Motor neuron (in vitro differentiated cells): ENCODE measurements at places on chromosomes 12 and 14.

- peak; percentile 49 for ATAC-seq
Measured at GRCh38 chr14:50964683-50965390, 20.6 kb upstream of the PYGL start.

DNA sequence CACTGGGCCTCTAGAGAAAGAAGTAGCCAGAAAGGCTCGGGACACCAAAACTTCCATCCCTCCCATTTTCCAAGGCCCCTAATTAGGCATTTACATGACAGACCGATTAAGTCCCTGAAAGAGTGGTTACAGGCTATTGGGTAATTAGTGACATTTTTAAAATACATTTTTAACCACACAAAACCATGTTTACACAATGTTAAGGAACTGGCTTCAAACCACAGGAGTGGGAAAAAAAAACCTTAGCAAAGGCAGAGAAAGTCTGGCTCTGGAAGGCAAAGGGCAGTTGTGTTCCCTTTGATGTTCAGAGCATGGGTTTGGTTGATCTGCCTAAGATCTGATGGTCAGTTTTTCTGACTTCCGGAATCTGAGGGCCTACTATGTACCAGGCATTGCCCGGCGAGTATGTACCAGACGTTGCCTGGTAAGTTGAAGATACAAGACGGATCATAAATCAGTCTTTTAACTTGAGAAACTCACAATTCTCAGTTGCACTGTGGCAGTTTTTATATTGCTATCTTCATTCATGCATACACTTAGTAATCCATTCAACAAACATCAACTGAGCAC, 576.5 kb downstream of the MED13L start:
- no peak for ATAC-seq

- no peak for ATAC-seq
Measured at GRCh38 chr12:88994537-88994936, 357.8 kb downstream of the DUSP6 start.

DNA sequence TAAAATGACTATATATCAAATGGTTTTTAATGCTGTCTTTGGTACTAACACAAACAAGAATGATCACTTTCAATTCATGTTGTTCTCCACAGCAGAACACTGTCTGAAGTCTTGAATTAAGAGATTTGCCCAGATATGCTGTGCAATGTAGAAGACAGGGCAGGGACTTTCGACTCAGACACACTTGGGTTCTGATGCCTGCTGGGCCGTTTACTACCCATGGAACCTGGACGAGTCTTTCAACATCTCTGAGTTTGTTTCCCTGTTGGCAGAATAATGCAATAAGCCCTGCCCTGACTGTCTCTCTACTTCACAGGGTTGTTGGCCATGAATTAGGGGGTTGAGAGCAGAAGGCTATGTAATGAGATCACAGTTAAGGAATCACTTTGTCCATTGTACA, 162.6 kb upstream of the TMPO start:
- peak; percentile 54 for ATAC-seq

DNA sequence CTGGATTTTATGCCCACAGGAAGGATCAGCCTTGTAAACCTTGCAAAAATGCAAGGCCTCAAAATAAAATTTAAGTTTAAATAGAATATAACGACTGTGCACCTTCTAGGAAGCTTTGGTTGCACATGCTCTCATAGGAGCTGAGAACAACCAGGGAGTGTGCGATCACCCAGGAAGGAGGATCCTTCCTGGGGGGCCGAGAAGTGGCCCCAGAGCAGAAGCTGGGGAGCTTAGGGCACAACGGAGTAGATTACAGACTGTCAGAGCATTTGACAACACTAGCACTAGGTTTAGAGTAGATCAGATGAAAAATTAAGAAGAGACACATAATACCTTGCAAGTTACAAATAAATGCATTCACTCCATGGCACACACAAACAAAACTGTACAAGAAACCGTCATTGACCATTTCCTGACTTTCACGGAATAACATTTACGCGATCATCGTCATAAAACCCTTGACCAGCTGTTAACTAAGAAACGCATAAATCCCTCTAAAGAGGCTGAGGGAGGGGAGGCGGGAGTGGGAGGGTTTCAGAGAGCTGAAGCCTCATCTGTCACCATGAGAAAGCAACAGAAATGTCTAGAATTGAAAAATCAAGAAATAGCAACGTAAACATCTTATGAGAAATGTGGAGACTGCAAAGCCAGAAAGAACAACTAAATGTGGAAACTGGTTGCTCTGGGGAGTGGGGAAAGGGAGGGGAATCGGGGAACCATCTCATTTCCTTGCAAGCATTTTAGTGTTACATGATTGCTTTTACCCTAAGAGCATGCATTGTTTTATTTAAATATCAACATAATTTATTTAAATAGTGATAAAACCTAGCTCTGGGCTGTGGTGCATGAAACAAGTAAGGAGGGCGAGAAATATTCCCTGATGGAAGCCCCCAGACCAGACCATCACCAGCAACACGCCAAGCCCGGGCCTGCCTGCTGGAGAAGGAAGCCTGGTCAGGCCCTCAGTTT, 13.1 kb upstream of the CCDC85C start:
- peak; percentile 51 for ATAC-seq

- no peak for ATAC-seq
Measured at GRCh38 chr12:92404259-92404894, 258.7 kb upstream of the BTG1 start.

GRCh38 chr14:91185721-91186120, 58.8 kb downstream of the GPR68 start:
- peak; percentile 76 for ATAC-seq

DNA sequence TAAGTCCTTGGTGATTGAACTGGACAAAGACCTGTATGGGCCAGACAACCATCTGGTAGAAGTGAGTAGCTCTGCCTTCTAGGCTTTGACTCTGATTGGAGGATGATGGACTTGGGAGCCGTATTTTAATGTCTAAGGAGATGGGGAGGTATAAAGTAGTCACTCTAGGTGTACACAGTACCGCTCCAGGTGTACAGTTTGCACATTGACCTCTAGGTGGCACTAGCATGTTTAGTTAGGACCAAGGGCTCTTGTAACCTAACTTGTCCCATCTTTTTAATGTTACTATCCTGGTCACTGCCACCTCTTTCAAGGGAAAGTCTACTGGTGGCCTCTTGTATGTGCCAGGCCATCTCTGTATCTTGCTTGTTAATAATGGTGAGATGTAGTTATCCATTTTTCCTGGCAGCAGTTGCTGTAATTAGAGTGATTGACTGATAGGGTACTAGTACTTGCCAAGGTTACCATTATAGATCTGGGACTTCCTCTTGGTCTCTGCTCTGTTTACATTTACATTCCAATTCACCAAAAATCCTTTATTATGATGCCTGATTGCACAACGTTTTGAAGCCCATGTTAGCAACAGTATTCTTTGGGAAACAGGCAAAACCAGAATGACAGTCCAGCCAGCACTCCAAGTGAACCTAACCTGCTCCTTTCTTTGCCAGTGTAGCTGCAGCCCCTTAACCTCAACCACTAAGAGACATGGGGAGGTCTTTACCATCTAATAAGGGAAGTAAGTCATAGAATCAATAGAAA, 3.6 kb downstream of the SMARCD1 start:
- peak; percentile 5 for ATAC-seq

- ATAC-seq = peak; percentile 17
Measured at GRCh38 chr12:31234053-31234840, 91.7 kb downstream of the SINHCAF start.

DNA sequence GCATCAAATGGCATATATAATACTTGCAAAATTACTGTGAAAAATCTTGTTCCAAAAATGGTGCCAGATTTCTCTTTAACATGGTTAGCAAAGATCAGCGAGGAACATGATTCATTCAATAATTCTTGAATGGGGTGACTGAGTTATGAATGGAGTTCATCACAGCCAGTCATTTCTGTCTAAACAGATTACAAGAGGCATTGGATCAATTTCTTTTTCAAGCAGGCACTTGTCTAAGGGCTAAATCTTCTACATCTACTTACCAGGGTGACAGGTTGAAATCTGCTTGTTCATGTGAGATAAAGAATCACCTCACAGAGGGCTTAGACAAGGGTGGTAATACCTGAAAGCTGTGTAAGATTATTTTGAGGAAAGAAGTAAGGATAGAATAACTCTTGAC, 247.7 kb downstream of the ATP23 start:
- ATAC-seq = no peak

DNA sequence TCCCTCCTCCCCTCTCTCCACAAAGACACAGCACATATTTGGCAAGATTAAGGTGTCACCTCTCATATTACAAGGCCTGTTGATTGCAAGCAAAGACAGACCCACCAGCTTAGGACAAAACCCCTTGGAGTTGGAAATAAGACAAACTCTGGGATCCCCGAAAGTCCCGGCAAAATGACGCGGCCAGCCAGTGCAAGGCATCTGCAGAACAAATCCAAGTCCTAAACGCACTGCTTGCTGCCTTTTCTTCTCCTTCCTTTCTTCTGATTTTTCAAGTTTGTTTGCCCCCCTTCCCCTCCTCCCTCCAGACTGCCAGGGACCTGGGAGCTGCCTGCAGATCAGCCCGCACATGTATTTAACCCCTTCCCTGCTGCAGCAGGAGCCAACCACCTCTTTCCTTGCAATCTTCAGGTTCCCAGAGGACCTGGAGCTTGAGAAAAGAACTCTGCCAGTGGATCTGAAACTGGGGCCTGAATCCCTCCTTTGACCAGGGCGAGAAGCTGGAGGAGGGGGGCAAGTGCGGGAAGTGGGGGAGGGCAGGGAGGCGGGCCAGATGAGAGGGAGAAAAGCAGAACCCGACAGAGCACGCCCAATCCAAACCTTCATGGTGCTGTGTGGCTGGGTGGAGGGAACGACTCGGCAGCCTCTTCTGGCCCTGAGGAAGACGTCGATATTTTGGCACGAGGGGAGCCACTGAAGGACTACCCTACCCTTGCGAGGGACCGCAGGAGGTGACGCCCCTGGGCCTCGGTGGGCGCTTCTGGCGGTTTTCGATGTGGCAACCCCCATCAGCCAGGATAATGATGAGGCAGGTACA, 2.0 kb upstream of the NTF3 start:
- ATAC-seq = no peak

- peak; percentile 89 for ATAC-seq
Measured at GRCh38 chr12:77406219-77406905, 341.0 kb upstream of the E2F7 start.

DNA sequence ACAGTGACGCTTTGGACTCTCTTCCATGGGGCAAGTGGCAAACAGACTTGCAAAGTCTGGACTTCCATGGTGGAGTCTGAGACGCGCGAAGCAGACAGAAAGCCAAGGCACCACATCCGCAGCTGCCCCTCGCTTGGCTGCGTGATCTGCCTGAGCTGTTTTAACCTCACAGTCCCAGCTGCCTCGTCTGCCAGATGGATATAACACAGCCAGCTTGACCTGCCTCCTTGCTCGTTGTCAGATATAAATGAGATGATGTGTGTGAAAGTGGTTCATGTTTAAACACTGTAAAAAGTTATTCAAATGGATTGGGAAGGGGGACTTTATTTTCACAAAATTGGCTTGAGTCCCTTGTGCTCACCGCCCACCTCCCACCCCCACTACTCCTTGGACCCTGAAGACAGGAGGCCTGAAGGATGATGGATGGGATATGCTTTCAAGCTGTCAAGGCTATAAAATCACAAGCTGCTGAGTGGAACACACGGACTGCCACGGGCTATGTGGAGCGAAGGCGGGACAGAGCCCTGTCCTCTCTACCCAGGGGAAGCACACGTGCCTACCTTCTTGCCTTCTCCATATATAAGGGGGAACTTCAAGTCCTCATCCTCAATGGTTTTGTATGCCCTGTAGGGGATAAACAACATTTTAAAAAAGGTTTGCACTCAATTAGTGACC, 226.9 kb downstream of the MON2 start:
- peak; percentile 89 for ATAC-seq

- ATAC-seq = no peak
Measured at GRCh38 chr12:127108360-127109215, 1158.4 kb upstream of the TMEM132C start.

- ATAC-seq = no peak
Measured at GRCh38 chr14:72165229-72165698, 233.0 kb downstream of the RGS6 start.

- no peak for ATAC-seq
Measured at GRCh38 chr12:1184402-1184801, 193.4 kb downstream of the ERC1 start.

DNA sequence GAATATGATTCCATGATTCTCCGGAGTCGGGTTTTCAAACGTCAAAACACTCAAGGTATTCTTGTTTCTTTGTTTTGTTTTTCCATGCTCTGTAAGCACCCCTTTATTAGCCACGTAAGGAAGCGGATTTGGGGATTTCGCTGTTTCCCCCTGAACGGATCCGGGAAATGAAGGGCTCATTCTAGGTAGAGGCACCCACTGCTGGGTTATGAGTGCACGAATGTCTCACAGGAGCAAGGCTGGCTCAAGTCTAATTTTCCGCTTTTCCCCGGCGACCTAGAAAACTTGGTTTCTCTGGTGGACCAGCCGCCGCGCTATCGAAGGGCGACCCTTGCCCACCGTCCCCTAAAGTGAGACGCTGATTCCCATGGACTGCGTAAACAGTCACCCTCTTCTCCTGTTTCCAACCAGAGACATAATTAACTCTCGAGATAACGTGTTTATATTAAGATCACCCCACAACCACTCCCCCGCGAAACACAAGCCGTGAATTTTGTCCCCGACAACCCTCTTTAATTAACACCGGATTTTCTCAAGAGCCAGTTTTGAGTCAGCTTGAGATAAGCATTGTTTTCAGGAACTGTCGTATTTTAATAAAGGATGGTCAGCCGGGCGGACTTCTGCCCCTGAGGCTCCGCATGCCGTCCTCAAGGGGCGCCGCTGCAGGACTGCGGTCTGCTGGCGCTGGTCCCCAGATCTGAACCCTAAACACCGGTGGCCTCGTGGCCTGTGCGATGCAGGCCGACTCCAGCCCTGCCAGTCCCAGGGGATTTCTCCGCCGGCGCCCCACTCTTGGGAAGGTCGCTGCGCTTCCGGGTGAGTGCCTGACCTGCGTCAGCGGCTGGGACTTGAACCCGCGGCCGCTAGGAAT, 515 bp upstream of the ABCC9 start:
- ATAC-seq = peak; percentile 69

DNA sequence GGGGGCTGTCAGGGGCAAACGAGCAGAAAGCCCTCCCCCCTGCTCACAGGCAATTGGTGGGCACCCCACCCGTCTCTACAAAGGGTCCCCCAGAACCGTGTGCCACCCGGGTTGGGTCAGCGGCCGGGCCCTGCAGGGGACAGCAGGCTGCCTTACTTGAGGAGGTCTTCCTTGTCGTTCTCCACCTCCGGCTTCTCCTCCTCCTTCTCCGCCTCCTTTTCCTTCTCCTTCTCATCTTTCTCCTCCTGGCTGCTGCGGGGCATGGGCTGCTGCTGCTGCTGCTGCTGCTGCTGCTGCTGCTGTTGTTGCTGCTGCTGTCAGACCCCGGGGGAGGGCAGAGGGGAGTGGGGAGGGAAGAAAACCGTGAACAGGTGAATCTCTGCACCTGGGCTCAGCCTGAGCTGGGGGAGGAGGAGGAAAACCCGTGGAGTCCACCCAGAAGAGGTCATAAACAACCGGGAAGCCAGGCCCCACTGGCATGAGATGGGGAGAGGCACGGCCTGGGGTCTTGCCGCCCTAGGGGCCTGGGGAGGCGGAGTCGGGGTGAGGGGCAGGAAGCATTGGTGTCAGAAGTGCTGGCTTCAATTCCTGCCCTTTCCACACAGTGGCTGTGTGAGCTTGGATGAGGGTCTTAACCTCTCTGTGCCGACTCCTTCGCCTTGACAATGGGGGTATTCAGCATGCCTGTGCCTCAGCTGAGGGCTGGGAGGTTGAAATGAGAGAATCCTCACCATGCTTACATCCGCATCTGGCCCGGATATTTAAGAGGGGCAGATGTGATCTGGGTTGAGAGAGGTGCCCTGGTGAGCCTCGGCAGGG, 107.6 kb downstream of the RFLNA start:
- ATAC-seq = no peak
